ENCODE measurements at places on chromosomes 2 and 18. TPM values are rescaled to one million over a fixed set of nuclear protein-coding genes. Genes with fewer than 3 reads are reported as not detected.

The NXPH2 gene
- not detected for total RNA-seq

The SERPINB11 gene
- 0.12 TPM for total RNA-seq

The HJURP gene
- total RNA-seq, result 1.2 TPM

The ANO7 gene
- total RNA-seq, result 0.12 TPM

The LHCGR gene
- not detected for total RNA-seq

The FKBP1B gene
- total RNA-seq, result 21.6 TPM

The NRP2 gene
- 6.2 TPM for total RNA-seq

The DLGAP1 gene
- total RNA-seq, result 2.9 TPM

The KIAA1328 gene
- 3.4 TPM for total RNA-seq

The IL37 gene
- total RNA-seq, result not detected

The RAX gene
- total RNA-seq, result not detected

The CDK15 gene
- 0.23 TPM for total RNA-seq

The NBEAL1 gene
- total RNA-seq, result 46.5 TPM

The ERICH2 gene
- total RNA-seq, result not detected

The ADRA2B gene
- 3.5 TPM for total RNA-seq

The CFAP65 gene
- not detected for total RNA-seq

The DCDC2C gene
- total RNA-seq, result not detected

The COL4A4 gene
- 6.8 TPM for total RNA-seq

The MTCL1 gene
- 68.1 TPM for total RNA-seq

The TANC1 gene
- total RNA-seq, result 61.2 TPM

The TMEFF2 gene
- 0.12 TPM for total RNA-seq

The RAB27B gene
- 1.3 TPM for total RNA-seq

The HRH4 gene
- total RNA-seq, result 0.08 TPM

The SLC19A3 gene
- 2.1 TPM for total RNA-seq

The WDFY1 gene
- total RNA-seq, result 292 TPM

The CLEC4F gene
- not detected for total RNA-seq

The RUFY4 gene
- 0.08 TPM for total RNA-seq

The LYPD6B gene
- total RNA-seq, result not detected

The CNDP1 gene
- not detected for total RNA-seq

The TLK1 gene
- total RNA-seq, result 9.8 TPM

The AQP12A gene
- not detected for total RNA-seq

The ALKAL2 gene
- not detected for total RNA-seq

The IL1A gene
- total RNA-seq, result not detected

The RSAD2 gene
- total RNA-seq, result 0.82 TPM

The RIT2 gene
- not detected for total RNA-seq

The LAMA1 gene
- 82.3 TPM for total RNA-seq

The UGT1A8 gene
- 0.08 TPM for total RNA-seq

The DPP10 gene
- total RNA-seq, result not detected

The GAREM1 gene
- total RNA-seq, result 2.7 TPM

The CAVIN2 gene
- 18.4 TPM for total RNA-seq

The PPP1R1C gene
- total RNA-seq, result 0.38 TPM

The IRS1 gene
- total RNA-seq, result 3.5 TPM

The PLEK gene
- total RNA-seq, result not detected

The HEATR5B gene
- total RNA-seq, result 15.0 TPM

Measured in smooth muscle cell of the coronary artery (primary cell).